ENCODE measurements at places on chromosomes 6 and 20. TPM values are rescaled to one million over a fixed set of nuclear protein-coding genes. Genes with fewer than 3 reads are reported as not detected.

Gene SEL1L2
- not detected for total RNA-seq

Gene LCA5
- 2.4 TPM for total RNA-seq

GRCh38 chr6:158568549-158568948 is 8.7 kb downstream of the TMEM181 start:
- DNase-seq, result no peak

- no peak for DNase-seq
These were observed 41.3 kb downstream of the SYNJ2 start for GRCh38 chr6:158022749-158023596.

DNA sequence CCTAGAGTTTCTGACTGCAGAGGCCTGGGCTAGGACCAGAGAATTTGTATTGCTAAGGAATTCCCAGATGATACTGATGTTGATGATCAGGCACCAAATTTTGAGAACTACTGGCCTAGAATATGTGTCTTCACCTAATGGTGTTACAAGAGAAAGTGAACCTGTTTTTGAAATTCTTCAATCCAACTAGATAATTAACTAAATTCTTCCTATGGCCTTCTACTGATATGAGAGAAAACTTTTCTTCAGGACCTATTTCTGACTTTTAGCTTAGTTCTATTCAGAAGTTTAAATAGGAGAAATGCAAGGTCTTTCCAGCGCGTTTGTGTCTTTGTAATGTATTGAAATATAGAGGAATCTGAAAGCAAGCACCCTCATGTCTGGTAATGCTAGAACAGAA is 7.3 kb downstream of the NKAIN2 start:
- DNase-seq, result no peak

- DNase-seq, result no peak
These were observed 4.7 kb downstream of the CDKN1A start for GRCh38 chr6:36683145-36683655.

GRCh38 chr20:32205843-32206759 is 1.4 kb downstream of the PLAGL2 start:
- DNase-seq, result peak; percentile 31

DNA sequence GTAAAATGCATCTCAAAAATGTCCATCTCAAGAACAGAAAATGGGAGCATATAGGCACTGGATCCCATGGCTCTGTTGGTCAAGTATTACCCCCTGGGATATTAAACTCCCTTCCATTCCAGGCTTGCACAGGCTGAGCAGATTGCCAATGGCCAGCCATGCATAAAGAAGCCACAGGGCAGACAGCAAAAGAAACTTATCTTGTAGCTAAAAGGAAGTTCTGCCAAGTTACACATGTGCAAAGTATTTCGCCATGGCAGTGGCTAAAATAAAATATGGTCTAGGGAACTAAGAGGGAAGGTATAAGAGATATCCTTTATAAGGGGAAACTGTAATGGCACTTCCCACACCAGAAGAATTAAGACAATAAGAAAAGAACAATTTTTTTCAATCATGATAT is 415.6 kb upstream of the BTBD3 start:
- DNase-seq, result no peak

DNA sequence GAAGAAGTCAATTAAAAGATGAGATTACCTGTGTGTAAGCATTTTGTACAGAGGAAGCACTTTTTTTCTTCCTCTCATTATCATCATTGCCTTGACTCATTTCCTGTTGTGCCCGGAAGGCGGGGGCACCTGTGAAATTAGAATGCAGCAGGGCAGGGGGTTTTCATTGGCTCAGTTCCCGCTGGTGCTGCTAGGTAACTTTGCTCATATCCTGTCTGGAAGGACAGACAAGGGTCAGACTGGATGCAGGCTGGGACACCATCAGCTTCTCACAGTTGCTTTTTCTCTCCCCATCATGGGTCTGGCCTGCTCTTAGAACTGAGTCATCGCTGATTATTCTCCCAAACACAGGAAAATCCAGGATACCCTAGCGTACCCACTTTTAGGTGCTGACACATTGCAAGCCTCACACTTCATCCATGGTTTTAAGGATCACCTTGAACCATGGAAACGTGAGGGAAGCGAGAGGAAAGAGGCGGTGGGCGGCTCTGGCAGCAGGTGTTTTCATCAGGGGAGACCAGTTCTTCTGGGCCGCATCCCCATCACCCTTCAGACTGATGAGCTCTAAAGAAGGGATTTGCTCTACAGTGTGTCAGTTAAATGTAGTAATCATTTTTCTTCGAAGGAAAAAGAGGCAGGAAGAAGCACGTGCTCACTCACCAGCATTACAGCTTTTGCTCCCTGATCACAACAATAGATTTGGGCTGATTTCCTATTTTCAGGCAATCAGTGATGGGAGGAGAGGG is 195.7 kb upstream of the SASH1 start:
- peak; percentile 36 for DNase-seq

DNA sequence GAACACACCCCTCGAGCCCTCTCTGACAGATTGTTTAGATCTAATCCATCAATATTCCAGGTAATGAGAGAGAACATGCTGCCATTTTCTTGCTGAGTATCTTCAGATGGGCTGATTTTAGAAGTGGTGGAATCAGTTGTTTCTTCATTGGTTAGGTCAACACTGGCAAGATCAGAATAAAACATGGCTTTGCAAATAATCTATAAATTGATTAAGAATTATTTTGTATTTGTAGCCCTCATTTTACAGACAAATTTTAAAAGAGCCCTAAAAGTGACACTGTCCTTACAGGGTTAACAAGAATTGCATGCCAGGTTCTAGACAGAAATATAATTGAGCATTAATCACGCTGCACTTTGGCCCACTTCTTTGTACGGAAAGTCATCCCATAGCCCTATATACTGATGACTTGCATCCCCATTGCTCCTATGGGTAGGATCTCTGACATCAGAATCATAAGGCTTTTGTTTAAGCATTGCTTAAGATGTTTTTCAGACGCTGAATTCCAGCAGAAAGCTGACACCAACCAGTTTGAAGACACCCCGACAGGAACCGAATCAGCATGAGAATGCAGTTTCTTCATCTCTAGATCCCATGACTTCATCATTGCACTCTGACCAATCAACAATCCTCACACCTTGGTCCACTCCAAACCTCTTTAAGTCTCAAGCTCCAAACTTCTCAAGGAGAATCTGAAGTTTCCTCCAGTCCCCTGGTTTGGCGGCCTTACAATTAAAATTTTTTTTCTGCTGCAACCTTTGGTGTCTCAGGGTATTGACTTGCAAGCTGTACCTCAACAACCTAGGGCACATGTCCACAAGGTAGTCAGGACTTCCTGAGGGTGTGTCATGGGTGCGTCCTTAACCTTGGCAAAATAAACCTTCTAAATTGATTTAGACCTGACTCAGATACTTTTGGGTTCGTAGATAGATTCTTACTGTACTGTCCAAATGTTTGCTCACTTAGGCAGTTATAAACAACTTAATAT is 7.8 kb downstream of the TDP2 start:
- DNase-seq, result no peak

DNA sequence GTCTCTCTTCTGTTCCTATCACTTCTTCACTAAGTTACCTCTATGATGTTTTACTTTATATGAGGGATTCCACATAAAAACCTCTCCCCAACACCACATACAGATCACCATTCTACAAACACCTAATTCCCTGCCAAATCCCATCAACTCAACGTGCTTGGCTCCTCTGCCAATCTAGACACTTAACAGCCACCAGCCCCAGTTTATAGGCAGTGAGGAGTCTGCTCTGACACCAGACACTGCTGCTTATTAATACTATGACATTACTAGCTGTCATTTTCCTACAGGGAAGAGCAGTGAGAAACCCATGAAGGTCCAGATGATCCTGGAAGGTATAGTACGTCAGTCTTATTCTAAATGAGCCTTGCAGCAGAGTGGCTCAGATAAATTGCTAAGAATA is 104.3 kb downstream of the CHD6 start:
- no peak for DNase-seq

Data from OCI-LY7 (cell line).